ENCODE measurements at places on chromosomes 3 and 15. TPM values are rescaled to one million over a fixed set of nuclear protein-coding genes. Genes with fewer than 3 reads are reported as not detected.

The CCDC54 gene
- not detected for total RNA-seq

The CLRN1 gene
- not detected for total RNA-seq

The WDR53 gene
- 13.0 TPM for total RNA-seq

The MYZAP gene
- total RNA-seq, result 8.1 TPM

The SENP8 gene
- 1.4 TPM for total RNA-seq

The GOLGA6D gene
- not detected for total RNA-seq

The SMAD6 gene
- total RNA-seq, result 12.5 TPM

The ZBED2 gene
- total RNA-seq, result not detected

The EXOG gene
- 21.9 TPM for total RNA-seq

The ITIH1 gene
- total RNA-seq, result not detected

The FGF12 gene
- 2.5 TPM for total RNA-seq

The IGSF11 gene
- total RNA-seq, result not detected

The HTR3E gene
- not detected for total RNA-seq

The PODXL2 gene
- total RNA-seq, result 5.3 TPM

The GPR160 gene
- total RNA-seq, result 1.3 TPM

The NECTIN3 gene
- 26.9 TPM for total RNA-seq

The ANKRD63 gene
- not detected for total RNA-seq

The CASR gene
- not detected for total RNA-seq

The ZWILCH gene
- total RNA-seq, result 29.8 TPM

The RASGRP1 gene
- total RNA-seq, result 0.38 TPM

The CEMIP gene
- not detected for total RNA-seq

The KIF15 gene
- 21.6 TPM for total RNA-seq

The LRRC31 gene
- not detected for total RNA-seq

The SOX2 gene
- total RNA-seq, result not detected

The CATSPER2 gene
- total RNA-seq, result 3.8 TPM

The RTP3 gene
- not detected for total RNA-seq

The AADACL2 gene
- total RNA-seq, result not detected

The CCR9 gene
- not detected for total RNA-seq

The EPHB1 gene
- 2.5 TPM for total RNA-seq

The FEZF2 gene
- not detected for total RNA-seq

The PP2D1 gene
- not detected for total RNA-seq

Measured in endothelial cell of umbilical vein (primary cell).